Neural crest cell (in vitro differentiated cells): ENCODE measurements at places on chromosomes 2 and 18. TPM values are rescaled to one million over a fixed set of nuclear protein-coding genes. Genes with fewer than 3 reads are reported as not detected.

DNA sequence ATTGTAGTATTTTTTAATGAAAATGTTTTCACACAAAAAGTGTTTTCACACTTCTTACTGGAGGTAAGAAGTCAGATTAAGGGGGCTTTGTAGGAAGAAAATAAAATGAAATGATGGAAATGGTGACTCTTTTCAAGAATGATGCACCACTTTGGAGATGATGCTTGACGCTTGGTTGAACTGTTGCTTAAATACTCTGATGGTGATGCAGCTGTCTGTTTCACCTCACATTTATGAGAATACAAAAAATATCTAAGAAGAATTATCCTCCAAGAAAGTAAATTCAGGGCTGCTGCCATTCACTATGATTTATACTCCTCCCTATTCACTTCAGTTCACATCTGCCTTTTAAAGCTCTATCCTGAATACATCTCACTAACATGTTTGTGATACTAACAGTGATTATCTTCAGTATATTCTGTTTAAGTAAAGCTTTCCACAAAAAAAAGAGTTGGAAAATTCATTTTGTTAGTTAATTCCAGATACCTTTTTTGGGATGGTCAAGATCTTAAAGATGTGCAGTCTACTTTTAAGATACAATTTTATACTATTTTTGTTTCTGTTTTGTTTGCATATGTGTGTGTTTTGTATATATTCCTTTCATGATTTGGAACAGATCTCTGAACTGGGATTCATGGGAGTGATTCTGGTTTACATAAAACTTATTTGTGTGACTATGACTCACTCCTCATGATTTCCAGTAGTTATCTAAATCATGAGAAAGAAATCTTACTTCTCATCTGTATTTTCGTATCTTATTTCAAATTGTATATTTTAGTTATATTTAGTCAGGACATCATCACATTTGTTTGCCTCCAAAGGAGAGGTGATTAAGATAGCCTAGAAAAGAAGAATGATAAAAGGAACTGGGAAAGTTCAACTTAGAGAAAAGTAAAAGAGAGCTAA is 53.1 kb downstream of the SLC39A10 start:
- no peaks in the 10 kb centered on the region for H3K4me1 ChIP-seq
- DNase-seq = no peak
- no peak overlapping the region for H3K4me3 ChIP-seq
- no peaks in the 10 kb centered on the region for H3K27me3 ChIP-seq

DNA sequence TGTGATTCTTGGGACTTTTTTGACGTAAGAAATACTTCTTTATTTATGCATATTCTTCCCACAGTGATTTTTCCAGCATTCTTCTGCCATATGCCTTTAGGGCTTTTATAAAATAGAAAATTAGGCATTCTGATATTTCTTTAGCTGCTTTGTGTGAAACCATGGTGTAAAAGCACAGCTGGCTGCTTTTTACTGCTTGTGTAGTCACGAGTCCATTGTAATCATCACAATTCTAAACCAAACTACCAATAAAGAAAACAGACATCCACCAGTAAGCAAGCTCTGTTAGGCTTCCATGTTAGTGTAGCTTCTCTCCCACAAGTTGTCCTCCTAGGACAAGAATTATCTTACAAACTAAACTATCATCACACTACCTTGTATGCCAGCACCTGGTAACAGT is 62.6 kb downstream of the EIF5B start:
- no peaks in the 10 kb centered on the region for H3K27me3 ChIP-seq
- H3K4me1 ChIP-seq = peaks cover 10% of the 10 kb centered on the region
- no peak overlapping the region for H3K4me3 ChIP-seq
- DNase-seq = no peak
- H3K36me3 ChIP-seq = peaks cover 32% of the 10 kb centered on the region

DNA sequence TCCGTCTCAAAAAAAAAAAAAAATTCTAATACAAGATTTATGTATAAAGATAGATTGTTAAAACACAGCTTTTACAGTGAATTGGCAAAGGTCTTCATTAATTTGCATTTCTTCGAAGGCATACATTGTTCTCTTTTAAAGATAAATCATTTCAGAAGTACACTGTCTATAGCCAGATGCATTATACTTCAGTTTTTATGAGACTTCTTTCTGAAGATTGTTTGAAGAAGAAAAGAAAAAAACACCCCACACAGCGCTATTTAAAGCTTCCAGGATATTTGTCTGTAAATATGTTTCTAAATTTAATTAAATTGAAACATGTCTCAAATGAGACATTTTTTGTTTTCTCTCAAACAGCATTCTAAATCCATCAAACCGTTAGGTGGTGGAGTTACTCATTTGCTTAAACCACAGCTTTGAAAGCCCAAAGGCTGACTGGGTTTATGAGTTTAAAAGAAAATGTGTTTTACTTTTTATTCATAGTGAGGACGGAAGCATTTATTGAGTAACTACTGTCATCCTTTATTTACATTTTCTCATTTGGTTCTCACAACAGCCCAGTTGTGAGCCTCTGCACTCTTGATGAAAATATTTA is 42.4 kb upstream of the C1GALT1C1L start:
- DNase-seq = no peak
- no peak overlapping the region for H3K4me3 ChIP-seq
- H3K27ac ChIP-seq = no peak overlapping the region
- no peaks in the 10 kb centered on the region for H3K27me3 ChIP-seq
- H3K4me1 ChIP-seq = no peaks in the 10 kb centered on the region
- H3K36me3 ChIP-seq = no peaks in the 10 kb centered on the region

GRCh38 chr2:150689590-150689989 is 202.1 kb upstream of the RND3 start:
- DNase-seq = no peak
- H3K4me3 ChIP-seq = no peak overlapping the region
- peaks cover 12% of the 10 kb centered on the region for H3K4me1 ChIP-seq
- H3K27ac ChIP-seq = no peak overlapping the region

- no peaks in the 10 kb centered on the region for H3K36me3 ChIP-seq
- H3K27ac ChIP-seq = no peak overlapping the region
- no peak for DNase-seq
- H3K4me1 ChIP-seq = no peaks in the 10 kb centered on the region
- H3K4me3 ChIP-seq = no peak overlapping the region
- H3K27me3 ChIP-seq = no peaks in the 10 kb centered on the region
Observed at GRCh38 chr2:16978301-16978700, 312.7 kb upstream of the CYRIA start.

GRCh38 chr2:203775684-203776083 is 69.2 kb downstream of the CD28 start:
- no peak overlapping the region for H3K4me3 ChIP-seq
- no peaks in the 10 kb centered on the region for H3K27me3 ChIP-seq
- no peaks in the 10 kb centered on the region for H3K4me1 ChIP-seq
- DNase-seq = no peak

DNA sequence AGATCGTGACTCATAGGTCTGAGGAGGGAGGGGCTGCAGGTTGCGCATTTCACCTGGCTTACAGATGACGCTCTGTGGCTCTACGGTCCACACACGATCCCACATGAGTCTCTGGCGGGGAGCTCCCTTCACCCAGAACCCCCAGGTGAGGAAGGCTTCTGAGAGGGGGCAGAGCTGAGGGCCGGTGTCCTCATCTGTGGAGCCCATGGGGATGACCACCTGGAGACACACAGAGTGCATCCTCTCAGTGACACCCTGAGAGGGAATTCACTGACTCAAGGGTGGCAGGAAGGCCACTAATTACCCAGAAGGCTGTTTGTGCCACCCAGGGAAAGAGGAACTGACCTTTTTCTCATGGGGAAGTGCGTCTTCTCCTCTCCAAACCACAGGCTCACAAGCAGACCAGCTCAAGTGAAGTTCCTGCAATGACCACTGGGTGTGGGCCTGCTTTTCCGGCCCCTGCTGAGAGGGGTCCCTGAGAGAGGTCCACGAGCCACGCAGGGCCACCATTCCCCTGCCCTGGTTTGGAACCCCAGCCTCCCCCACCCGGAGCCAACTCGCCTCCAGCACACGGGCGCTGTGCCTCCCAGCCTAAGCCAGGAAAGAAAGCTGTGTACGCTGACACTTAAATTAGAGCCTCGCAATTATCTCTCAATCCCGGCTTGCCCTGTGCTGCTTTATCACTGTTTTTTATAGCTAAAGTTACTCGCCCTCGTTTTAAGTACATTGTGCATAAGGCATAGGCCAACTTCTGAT is 114.1 kb downstream of the BCL11A start:
- H3K4me1 ChIP-seq = peaks cover 11% of the 10 kb centered on the region
- no peak for DNase-seq
- H3K4me3 ChIP-seq = no peak overlapping the region
- no peaks in the 10 kb centered on the region for H3K27me3 ChIP-seq

GRCh38 chr2:100778637-100779450 is 41.1 kb upstream of the NPAS2 start:
- H3K4me3 ChIP-seq = no peak overlapping the region
- no peaks in the 10 kb centered on the region for H3K27me3 ChIP-seq
- H3K4me1 ChIP-seq = peaks cover 21% of the 10 kb centered on the region
- H3K27ac ChIP-seq = no peak overlapping the region
- DNase-seq = no peak

The CFC1B gene
- not detected in 2 replicates for total RNA-seq

The CAVIN2 gene
- total RNA-seq = not detected in 2 replicates
